ENCODE measurements at places on chromosomes 13 and 19. TPM values are rescaled to one million over a fixed set of nuclear protein-coding genes. Genes with fewer than 3 reads are reported as not detected.

Gene SERP2
- 12.5 TPM for total RNA-seq

Gene SERTAD1
- total RNA-seq = 4.1 TPM

Gene FCAR
- 5.2 TPM for total RNA-seq

Gene ZNF121
- total RNA-seq = 65.1 TPM

Gene MAU2
- 88.7 TPM for total RNA-seq

Gene CGB1
- total RNA-seq = not detected

Gene RFPL4AL1
- total RNA-seq = not detected

Gene KCTD4
- 0.77 TPM for total RNA-seq

Gene PRODH2
- 0.27 TPM for total RNA-seq

Gene OR4F17
- not detected for total RNA-seq

Gene PSG11
- total RNA-seq = not detected

Gene ZNF428
- total RNA-seq = 43.9 TPM

Gene ZNF331
- 34.2 TPM for total RNA-seq

Gene SLC46A3
- total RNA-seq = 12.0 TPM

Gene KASH5
- total RNA-seq = 0.27 TPM

Gene PIH1D1
- total RNA-seq = 77.4 TPM

Gene MISP3
- total RNA-seq = 0.71 TPM

Gene CEACAM8
- total RNA-seq = 0.55 TPM

Gene ODAD3
- total RNA-seq = 0.27 TPM

Gene ADGRE2
- 0.49 TPM for total RNA-seq

Gene MIA
- 3.4 TPM for total RNA-seq

Gene DIRAS1
- 11.7 TPM for total RNA-seq

Gene CBY2
- not detected for total RNA-seq

Gene UQCR11
- 21.9 TPM for total RNA-seq

Gene PRSS57
- total RNA-seq = not detected

Gene PTPRH
- total RNA-seq = 6.1 TPM

Gene OR10H1
- not detected for total RNA-seq

Gene MEIOSIN
- not detected for total RNA-seq

Gene ZNF177
- 10.3 TPM for total RNA-seq

Gene APC2
- 112 TPM for total RNA-seq

Gene ZNF28
- 24.7 TPM for total RNA-seq

Gene MYBPC2
- total RNA-seq = 1.2 TPM

Data from camera-type eye (tissue), 1 donor.